ENCODE measurements at places on chromosomes 4 and X. TPM values are rescaled to one million over a fixed set of nuclear protein-coding genes. Genes with fewer than 3 reads are reported as not detected.

GRCh38 chrX:107560041-107560440 is 68.3 kb upstream of the PRPS1 start:
- no peak for DNase-seq

DNA sequence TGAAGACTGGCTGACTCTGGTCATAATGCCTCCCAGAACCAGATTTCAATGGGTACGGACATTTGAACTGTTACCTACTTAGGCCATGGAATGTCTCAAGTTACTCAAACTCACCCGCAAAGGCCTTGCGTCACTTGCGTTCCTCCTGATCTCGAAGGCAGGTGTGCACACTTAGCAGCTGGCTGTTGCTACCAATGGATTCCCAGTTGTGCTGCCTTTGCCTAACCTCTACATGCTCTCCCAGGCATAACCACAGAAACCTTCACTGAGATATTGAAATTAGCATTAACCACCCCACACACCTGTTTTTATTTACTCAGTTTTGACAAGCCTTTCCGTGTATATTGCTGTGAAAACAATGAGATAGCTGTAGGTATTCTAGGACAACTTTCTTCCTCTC is 2.8 kb downstream of the ERVMER34-1 start:
- DNase-seq = peak; percentile 11

- no peak for DNase-seq
Observed at GRCh38 chr4:85826060-85826678, 351.2 kb downstream of the ARHGAP24 start.

The GPRASP2 gene
- not detected for polyA plus RNA-seq

GRCh38 chr4:57442831-57443291 is 332.7 kb upstream of the IGFBP7 start:
- no peak for DNase-seq

GRCh38 chrX:153984351-153985178 is 12.0 kb downstream of the TMEM187 start:
- no peak for DNase-seq

The AKAP14 gene
- polyA plus RNA-seq = not detected

GRCh38 chr4:6281436-6282313 is 12.0 kb downstream of the WFS1 start:
- no peak for DNase-seq

DNA sequence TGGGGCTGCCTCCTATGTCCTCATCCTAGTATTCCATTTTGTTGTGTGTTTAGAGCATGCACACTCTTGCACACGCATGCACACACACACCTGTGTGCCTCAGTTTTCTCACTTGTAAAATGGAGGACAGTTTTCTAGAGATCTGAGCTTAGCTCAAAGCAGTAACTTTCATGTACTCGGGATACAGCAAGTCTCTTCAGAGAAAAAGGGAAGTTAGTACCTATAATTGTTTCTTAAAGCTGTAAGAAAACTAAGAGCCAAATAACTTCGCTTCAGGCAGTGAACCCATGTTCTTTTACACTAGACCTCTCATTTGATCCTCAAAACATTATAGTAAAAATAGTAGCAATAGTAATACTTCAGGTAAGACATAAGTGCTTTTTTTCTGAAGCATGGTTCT is 49.6 kb downstream of the KIT start:
- no peak for DNase-seq

- DNase-seq = no peak
Observed at GRCh38 chr4:1022739-1023066, 11.3 kb downstream of the FGFRL1 start.

- no peak for DNase-seq
Observed at GRCh38 chr4:20645236-20645635, 55.0 kb upstream of the PACRGL start.

DNA sequence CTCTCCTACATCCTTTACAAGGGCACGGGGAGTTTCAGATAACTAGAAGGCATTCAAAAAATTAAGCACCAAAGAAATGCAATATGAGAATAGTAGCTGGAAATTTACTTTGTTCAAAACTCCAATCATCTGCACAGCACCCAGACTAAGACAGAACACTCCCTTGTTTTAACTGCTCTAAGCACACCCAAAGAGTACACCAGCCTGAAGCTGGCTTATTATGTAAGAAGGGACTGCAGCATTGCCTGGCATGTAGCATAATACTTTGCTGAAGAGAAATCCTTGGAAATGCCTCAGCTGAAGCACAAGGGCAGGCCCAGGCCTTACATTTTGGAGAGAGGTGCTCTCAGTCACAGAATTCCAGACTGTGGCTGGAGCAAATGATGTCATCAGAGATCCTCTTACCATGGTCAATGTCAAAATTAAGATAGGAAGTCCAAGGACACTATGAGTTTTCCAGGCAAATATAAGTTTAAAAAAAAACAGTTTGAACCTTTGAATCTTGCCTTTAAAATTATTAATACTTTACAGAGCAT is 14.8 kb downstream of the ARHGEF6 start:
- no peak for DNase-seq

Measured in GM12878 (cell line).